ENCODE measurements at places on chromosomes 6 and 20.

DNA sequence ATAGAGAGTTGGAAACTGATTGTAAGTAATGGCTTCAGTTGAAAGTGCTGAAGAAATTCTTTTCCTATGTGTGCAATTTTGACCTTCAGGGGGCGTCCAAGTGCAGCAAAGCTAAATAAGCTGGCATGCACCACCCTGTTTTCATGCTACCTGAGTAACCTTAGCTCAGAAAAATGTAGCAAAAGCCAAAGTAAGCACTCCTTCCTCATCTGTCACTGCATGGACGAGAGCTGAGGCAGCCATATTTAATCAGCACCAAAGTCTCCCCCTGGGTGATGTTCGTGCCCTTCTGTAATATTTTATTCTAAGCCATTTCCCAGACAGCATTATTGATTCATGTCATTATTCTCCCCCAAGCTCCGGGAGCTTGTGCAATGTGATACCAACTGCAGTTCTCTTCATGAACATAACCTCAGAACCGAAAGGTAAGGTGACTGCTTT lies 123.1 kb downstream of the RPS12 start:
- H3K27ac ChIP-seq, result no peak overlapping the region
- no peaks in the 10 kb centered on the region for H3K4me1 ChIP-seq
- H3K36me3 ChIP-seq, result no peaks in the 10 kb centered on the region
- no peak overlapping the region for H3K4me3 ChIP-seq
- DNase-seq, result peak; percentile 41
- H3K27me3 ChIP-seq, result peaks cover 12% of the 10 kb centered on the region

DNA sequence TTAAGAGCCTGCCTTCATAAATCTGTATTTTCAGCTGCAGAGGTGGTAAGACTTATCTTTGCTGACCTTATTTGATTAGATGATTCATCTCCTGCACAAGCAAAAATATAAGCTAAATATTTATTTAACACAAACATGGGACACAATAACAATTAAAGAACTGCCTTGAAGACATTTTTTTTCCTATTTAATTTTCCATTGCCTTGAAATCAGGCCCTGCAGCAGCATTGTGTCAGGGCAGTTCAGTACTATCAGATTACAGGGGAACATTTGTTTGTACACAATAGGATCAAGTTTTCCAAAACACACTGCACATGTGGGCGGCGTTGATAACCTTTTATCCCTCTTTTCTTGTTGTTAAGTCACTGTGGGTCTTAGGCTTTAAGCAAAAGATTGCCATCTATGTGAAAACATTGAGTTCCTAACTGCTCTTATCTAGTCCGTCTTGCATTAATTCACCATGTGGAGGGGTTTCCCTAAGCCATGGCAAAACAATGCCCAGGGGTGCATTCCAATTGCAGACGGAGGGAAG lies 7.4 kb downstream of the ADGRF5 start:
- no peak overlapping the region for H3K4me3 ChIP-seq
- no peak for DNase-seq
- H3K36me3 ChIP-seq, result no peaks in the 10 kb centered on the region
- no peaks in the 10 kb centered on the region for H3K27me3 ChIP-seq
- no peak overlapping the region for H3K27ac ChIP-seq
- H3K4me1 ChIP-seq, result no peaks in the 10 kb centered on the region

GRCh38 chr6:42720739-42721138 lies 1.7 kb downstream of the PRPH2 start:
- H3K36me3 ChIP-seq, result no peaks in the 10 kb centered on the region
- no peak for DNase-seq
- H3K4me3 ChIP-seq, result no peak overlapping the region
- no peaks in the 10 kb centered on the region for H3K4me1 ChIP-seq

GRCh38 chr20:4740774-4741431 lies 19.2 kb downstream of the PRND start:
- DNase-seq, result peak; percentile 79
- H3K4me1 ChIP-seq, result no peaks in the 10 kb centered on the region
- H3K27ac ChIP-seq, result no peak overlapping the region
- no peak overlapping the region for H3K4me3 ChIP-seq

- no peak for DNase-seq
- no peak overlapping the region for H3K27ac ChIP-seq
- H3K4me3 ChIP-seq, result no peak overlapping the region
- H3K27me3 ChIP-seq, result no peaks in the 10 kb centered on the region
These were observed 80.9 kb downstream of the WASF1 start for GRCh38 chr6:110098511-110099116.

DNA sequence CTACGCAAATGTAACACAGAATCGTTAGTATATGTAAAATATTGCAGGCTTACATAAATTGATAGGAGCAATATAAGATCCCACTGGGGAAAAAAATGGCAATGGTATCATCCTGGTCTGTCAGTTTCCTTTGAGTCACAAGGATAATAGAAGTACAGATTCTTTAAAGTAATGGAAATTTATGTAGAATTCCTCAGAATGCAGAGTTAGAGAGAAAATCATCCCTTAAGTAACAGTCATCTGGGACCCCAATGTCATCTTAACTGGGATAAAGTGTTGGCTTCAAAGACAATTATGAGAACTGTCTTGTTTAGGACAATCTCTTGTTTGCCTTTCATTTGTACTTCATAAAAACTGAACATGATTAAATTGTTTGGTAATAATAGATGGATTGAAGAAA lies 34.5 kb upstream of the PDE7B start:
- no peaks in the 10 kb centered on the region for H3K4me1 ChIP-seq
- H3K27ac ChIP-seq, result no peak overlapping the region
- DNase-seq, result no peak
- no peaks in the 10 kb centered on the region for H3K36me3 ChIP-seq
- H3K27me3 ChIP-seq, result no peaks in the 10 kb centered on the region

DNA sequence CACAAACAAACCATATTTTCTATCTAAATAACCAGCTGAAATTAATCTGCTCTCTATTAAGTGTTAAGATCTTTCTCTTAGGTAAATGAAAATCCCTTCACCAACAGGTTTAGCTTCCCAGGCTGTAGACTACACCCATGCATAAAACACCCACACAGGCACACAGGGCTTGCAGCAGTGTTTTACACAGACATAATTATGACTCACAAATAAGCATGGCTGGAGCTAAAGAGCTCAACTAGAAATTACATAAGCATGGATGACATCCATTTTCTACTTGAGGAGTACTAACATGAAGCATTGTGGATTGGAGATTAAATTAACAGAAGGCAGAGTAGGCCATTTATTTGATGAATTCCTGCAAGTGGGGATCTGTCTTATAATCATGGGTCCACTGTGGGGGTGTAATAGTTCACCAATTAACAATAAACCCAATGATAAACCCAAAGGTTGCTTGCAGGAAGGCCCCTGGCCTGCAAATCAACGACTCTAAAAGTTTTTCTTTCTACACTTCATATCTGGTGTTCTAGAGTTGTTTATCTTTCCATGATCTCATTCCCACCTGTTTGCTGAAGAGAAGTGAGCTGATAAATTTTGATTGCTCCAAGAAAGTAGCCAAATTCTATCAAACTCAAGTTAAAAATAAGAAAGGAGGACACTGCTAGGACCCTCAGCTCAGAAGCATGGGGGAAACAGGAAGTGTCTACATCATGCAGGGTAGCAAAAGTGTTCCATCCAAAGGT lies 33.8 kb upstream of the E2F3 start:
- H3K4me3 ChIP-seq, result no peak overlapping the region
- H3K27me3 ChIP-seq, result no peaks in the 10 kb centered on the region
- peak overlapping the region; percentile 81 for H3K27ac ChIP-seq
- H3K36me3 ChIP-seq, result no peaks in the 10 kb centered on the region
- DNase-seq, result peak; percentile 18

- H3K4me3 ChIP-seq, result no peak overlapping the region
- peaks cover 2% of the 10 kb centered on the region for H3K36me3 ChIP-seq
These were observed 270.4 kb downstream of the OGFRL1 start for GRCh38 chr6:71558974-71559373.

GRCh38 chr20:3413393-3413889 lies 6.0 kb upstream of the DNAAF9 start:
- no peak overlapping the region for H3K27ac ChIP-seq
- DNase-seq, result no peak
- H3K27me3 ChIP-seq, result no peaks in the 10 kb centered on the region
- peaks cover 5% of the 10 kb centered on the region for H3K4me1 ChIP-seq
- no peak overlapping the region for H3K4me3 ChIP-seq

- DNase-seq, result no peak
- no peaks in the 10 kb centered on the region for H3K27me3 ChIP-seq
- H3K4me1 ChIP-seq, result no peaks in the 10 kb centered on the region
- H3K36me3 ChIP-seq, result no peaks in the 10 kb centered on the region
- H3K4me3 ChIP-seq, result no peak overlapping the region
These were observed 78.2 kb downstream of the C6orf118 start for GRCh38 chr6:165231177-165231576.

- H3K27me3 ChIP-seq, result peaks cover 28% of the 10 kb centered on the region
- no peaks in the 10 kb centered on the region for H3K36me3 ChIP-seq
- H3K27ac ChIP-seq, result no peak overlapping the region
- no peak overlapping the region for H3K4me3 ChIP-seq
- DNase-seq, result no peak
These were observed 30.8 kb upstream of the CSNK2A1 start for GRCh38 chr20:574297-574942.

DNA sequence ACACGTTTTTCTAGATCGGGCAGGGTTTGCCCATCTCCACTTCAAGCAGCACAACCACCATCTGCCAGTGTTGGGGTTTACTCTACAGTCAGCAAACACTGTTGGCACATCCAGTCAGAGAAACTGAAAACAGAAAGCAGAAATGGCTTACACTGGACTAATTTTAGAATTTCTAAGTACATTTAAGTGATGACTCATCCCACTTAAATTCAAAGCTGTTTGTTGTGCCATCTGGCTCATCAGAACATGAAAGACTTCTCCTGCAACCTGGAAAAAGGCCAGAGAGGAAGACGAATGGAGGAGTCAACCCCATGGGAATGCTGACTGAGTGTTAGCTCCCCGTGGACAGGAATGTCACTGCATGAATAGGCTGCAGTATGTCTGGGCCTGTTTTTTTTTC lies 21.8 kb downstream of the FAM209B start:
- no peaks in the 10 kb centered on the region for H3K36me3 ChIP-seq
- H3K4me1 ChIP-seq, result peaks cover 7% of the 10 kb centered on the region
- no peak overlapping the region for H3K4me3 ChIP-seq
- H3K27ac ChIP-seq, result no peak overlapping the region
- DNase-seq, result peak; percentile 24

DNA sequence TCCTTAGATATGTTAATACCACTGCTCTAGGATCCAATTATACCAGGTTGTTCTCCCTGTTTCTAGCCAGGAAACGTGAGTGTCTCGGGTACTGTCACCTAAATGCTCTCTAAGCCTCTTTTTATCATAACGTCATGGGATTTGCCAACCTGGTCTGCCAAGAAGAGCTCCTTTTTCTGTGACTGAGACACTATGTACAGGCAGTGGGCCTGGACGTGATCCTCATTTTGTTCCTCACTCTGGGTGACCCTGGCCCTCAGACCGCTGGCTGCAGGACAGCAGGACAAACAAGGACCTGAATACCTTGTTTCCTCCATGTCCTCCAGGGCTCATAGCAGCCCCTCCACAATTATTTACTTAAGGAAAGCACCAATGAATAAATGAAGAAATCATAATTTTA lies 69.1 kb downstream of the CD164 start:
- no peaks in the 10 kb centered on the region for H3K36me3 ChIP-seq
- no peak overlapping the region for H3K4me3 ChIP-seq
- H3K27me3 ChIP-seq, result no peaks in the 10 kb centered on the region
- H3K4me1 ChIP-seq, result peaks cover 1% of the 10 kb centered on the region
- no peak overlapping the region for H3K27ac ChIP-seq
- no peak for DNase-seq

GRCh38 chr6:81748994-81749393 lies 3.5 kb downstream of the TENT5A start:
- no peak overlapping the region for H3K4me3 ChIP-seq
- DNase-seq, result no peak
- H3K27me3 ChIP-seq, result peaks cover 7% of the 10 kb centered on the region
- H3K27ac ChIP-seq, result no peak overlapping the region

DNA sequence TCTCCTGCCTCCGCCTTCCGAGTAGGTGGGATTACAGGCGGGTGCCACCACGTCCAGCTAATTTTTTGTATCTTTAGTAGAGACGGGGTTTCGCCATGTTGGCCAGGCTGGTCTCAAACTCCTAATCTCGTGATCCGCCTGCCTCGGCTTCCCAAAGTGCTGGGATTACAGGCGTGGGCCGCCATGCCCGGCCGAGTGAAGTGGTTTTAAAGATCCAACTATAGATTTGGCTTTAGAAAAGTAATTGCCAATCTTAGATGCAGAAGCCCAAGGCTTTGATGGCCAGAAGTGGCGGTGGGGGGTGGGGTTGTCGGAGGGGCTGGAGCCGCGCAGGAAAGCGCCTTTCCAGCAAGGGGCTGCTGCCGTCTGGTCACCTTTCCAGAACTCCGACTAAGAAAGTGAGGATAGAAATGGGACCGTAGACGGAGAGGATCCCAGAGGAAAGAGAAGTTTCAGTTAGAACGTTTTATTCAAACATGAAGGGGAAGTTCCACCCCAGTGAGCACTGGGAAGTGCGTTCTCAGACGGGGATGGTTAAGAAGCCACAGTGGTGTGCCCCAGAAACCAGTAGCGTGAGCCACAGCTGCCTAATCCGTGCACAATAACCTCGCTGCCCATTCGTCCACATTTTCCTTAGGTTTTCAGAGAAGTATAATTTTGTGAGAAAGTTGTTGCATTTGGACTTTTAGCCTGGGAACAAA lies 69.7 kb downstream of the DLL1 start:
- H3K27ac ChIP-seq, result no peak overlapping the region
- no peaks in the 10 kb centered on the region for H3K27me3 ChIP-seq
- H3K4me1 ChIP-seq, result peaks cover 14% of the 10 kb centered on the region
- H3K4me3 ChIP-seq, result no peak overlapping the region

- no peaks in the 10 kb centered on the region for H3K27me3 ChIP-seq
- no peak overlapping the region for H3K4me3 ChIP-seq
- H3K36me3 ChIP-seq, result no peaks in the 10 kb centered on the region
- no peak overlapping the region for H3K27ac ChIP-seq
These were observed 1296.8 kb upstream of the EYS start for GRCh38 chr6:67003844-67004243.

GRCh38 chr20:53037621-53038020 lies 65.5 kb downstream of the TSHZ2 start:
- H3K27me3 ChIP-seq, result no peaks in the 10 kb centered on the region
- no peak overlapping the region for H3K4me3 ChIP-seq
- peaks cover 16% of the 10 kb centered on the region for H3K36me3 ChIP-seq
- peaks cover 57% of the 10 kb centered on the region for H3K4me1 ChIP-seq
- H3K27ac ChIP-seq, result no peak overlapping the region

- no peak overlapping the region for H3K27ac ChIP-seq
- DNase-seq, result peak; percentile 14
- H3K36me3 ChIP-seq, result peaks cover 5% of the 10 kb centered on the region
- peaks cover 80% of the 10 kb centered on the region for H3K27me3 ChIP-seq
These were observed 10.6 kb downstream of the NRN1 start for GRCh38 chr6:5995949-5996713.
